ENCODE measurements at places on chromosomes 2 and 18.

DNA sequence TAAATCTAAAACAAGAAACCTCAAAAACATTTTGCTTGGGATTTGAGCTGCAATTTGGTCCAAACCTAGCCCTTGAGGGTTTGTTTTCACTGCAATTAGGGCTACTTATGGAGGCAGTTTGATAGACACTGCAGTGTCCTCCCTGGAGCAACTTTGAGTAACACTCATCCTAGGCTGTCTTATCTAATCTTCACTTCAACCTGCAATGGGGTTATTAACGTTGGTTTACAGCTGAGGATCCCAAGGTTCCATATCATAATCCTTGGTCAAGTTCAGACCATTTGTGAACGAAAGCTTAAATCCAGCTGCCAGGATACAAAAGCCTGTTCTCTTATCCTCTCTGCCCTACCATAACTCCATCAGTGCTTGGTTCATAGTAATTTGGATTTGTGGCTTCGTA lies 2.5 kb downstream of the ANXA4 start:
- no peak for DNase-seq
- peaks cover 11% of the 10 kb centered on the region for H3K4me1 ChIP-seq
- H3K4me3 ChIP-seq, result no peak overlapping the region
- H3K27me3 ChIP-seq, result peaks cover 3% of the 10 kb centered on the region
- H3K36me3 ChIP-seq, result no peaks in the 10 kb centered on the region

- no peaks in the 10 kb centered on the region for H3K27me3 ChIP-seq
- no peaks in the 10 kb centered on the region for H3K36me3 ChIP-seq
- H3K4me1 ChIP-seq, result no peaks in the 10 kb centered on the region
- H3K27ac ChIP-seq, result no peak overlapping the region
- no peak for DNase-seq
- H3K4me3 ChIP-seq, result no peak overlapping the region
These were observed 333.3 kb upstream of the ACVR2A start for GRCh38 chr2:147511491-147511948.

DNA sequence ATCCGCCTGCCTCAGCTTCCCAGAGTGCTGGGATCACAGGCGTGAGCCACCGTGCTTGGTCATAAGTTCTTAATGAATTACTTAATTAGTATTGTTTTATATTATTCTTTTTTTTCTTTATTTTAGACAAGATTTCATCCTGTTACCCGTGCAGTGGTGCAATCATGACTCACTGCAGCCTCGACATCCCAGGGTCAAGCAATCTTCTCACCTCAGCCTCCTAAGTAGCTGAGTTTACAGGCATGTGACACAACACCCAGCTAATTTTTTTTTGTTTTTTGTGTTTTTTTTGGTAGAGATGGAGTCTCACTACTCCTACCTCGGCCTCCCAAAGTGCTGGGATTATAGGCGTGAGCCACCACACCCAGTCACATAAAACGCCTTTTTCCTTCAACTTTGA lies 17.3 kb downstream of the C2orf42 start:
- H3K4me1 ChIP-seq, result peaks cover 2% of the 10 kb centered on the region
- H3K36me3 ChIP-seq, result peaks cover 24% of the 10 kb centered on the region
- H3K27ac ChIP-seq, result no peak overlapping the region
- H3K27me3 ChIP-seq, result no peaks in the 10 kb centered on the region
- DNase-seq, result no peak

DNA sequence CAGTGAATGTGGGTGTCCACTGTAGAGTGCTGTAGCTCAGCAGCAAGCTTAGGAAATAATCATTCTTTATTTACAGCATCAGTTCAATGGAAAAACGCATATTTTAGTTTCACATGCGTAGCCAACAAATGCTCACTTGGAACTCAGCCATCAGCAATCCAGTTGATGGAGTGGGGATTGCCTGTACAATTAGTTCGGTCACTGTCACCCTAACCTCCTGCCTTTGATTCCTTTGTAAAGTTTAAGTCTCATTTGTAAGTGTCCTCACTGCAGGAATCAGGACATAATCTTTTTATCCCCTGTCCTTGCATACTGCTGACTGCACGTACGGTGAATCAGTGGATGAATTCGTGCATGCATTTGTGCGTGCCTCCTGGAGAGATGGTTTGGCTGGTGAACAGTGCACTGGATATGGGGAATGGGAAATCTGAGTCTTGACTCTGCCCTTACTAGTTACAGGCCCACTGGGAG lies 55.9 kb downstream of the RAB31 start:
- no peak overlapping the region for H3K4me3 ChIP-seq
- no peak overlapping the region for H3K27ac ChIP-seq
- peaks cover 2% of the 10 kb centered on the region for H3K27me3 ChIP-seq
- no peak for DNase-seq

DNA sequence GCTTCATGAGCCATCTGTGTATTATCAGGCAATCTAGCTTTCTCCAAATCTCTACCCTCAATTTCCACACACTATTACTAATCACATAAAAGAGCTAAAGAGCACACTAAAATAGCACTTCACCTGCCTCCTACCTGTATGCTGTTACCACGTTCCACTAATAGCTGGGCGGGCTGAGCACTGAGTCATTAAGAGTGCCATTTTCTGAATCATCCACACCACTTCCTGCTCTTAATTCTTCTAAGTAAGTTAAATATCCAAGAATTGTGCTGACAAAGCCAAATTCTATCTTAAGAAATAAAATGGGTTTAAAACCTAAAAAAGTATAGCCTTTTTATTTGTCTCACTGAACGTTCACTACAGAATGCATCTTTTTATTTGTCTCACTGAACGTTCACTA lies 35.7 kb downstream of the NOL10 start:
- H3K27me3 ChIP-seq, result no peaks in the 10 kb centered on the region
- peaks cover 53% of the 10 kb centered on the region for H3K36me3 ChIP-seq
- peak; percentile 86 for DNase-seq
- H3K4me3 ChIP-seq, result peak overlapping the region; percentile 3
- peaks cover 50% of the 10 kb centered on the region for H3K4me1 ChIP-seq

- no peaks in the 10 kb centered on the region for H3K36me3 ChIP-seq
- peaks cover 25% of the 10 kb centered on the region for H3K4me1 ChIP-seq
- no peak overlapping the region for H3K4me3 ChIP-seq
These were observed 267.8 kb upstream of the TRIB2 start for GRCh38 chr2:12448846-12449505.

- no peak for DNase-seq
- no peak overlapping the region for H3K4me3 ChIP-seq
- H3K27me3 ChIP-seq, result peaks cover 11% of the 10 kb centered on the region
- no peaks in the 10 kb centered on the region for H3K36me3 ChIP-seq
- H3K27ac ChIP-seq, result no peak overlapping the region
These were observed 86.8 kb upstream of the HS6ST1 start for GRCh38 chr2:128405467-128405900.

DNA sequence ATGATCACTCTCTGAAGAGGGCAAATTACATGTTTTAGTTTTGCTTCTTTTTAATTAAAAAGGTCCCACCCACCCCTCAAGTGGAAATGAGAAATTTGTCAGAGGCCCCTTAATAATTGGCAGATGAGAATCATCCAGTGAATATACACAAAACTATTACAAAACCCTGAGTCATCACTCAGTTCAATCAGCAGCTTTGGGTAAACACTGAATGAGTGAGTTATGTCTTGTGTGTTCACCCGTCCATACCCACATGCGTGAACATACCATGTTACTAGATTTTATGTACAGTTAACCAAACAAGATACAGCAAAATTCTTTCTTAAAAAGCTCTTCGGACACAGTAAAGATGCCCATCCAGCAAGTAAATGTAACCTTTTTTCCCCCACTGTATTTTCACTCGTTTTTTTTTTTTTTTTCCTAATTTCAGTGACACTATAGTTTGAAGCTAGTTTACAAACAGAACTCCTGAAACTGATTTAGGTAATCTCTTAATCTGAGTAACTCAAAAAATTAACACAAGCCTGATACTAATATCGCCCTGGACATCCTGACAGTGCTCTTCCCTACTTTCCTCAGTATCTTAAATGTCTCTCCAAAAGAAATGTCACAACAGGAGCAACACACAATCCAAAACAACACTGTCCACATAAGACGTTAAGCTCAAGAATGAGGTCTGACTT lies 1.4 kb downstream of the PSME4 start:
- DNase-seq, result peak; percentile 23
- H3K27me3 ChIP-seq, result no peaks in the 10 kb centered on the region
- peaks cover 49% of the 10 kb centered on the region for H3K4me1 ChIP-seq
- H3K36me3 ChIP-seq, result peaks cover 13% of the 10 kb centered on the region
- peak overlapping the region; percentile 81 for H3K27ac ChIP-seq

All from activated CD8-positive, alpha-beta T cell treated with anti-CD3 and anti-CD28 coated beads for 36 hours (primary cell).